ENCODE measurements at places on chromosomes 4 and X. TPM values are rescaled to one million over a fixed set of nuclear protein-coding genes. Genes with fewer than 3 reads are reported as not detected.

JAKMIP1 gene
- total RNA-seq: not detected

KLKB1 gene
- total RNA-seq: 1.00 TPM

PCDH19 gene
- total RNA-seq: 1.1 TPM

DDIT4L gene
- total RNA-seq: 0.33 TPM

TIGD4 gene
- 0.43 TPM for total RNA-seq

MBNL3 gene
- total RNA-seq: 7.1 TPM

ZNF732 gene
- total RNA-seq: 0.32 TPM

CLIC2 gene
- 10.9 TPM for total RNA-seq

CPE gene
- 43.6 TPM for total RNA-seq

CTAG2 gene
- not detected for total RNA-seq

GRID2 gene
- not detected for total RNA-seq

VGLL1 gene
- not detected for total RNA-seq

UGT2A1 gene
- not detected for total RNA-seq

CXXC4 gene
- 5.0 TPM for total RNA-seq

SYP gene
- 1.00 TPM for total RNA-seq

G6PD gene
- 8.1 TPM for total RNA-seq

FAM9B gene
- total RNA-seq: not detected

EGFL6 gene
- not detected for total RNA-seq

LRRC66 gene
- total RNA-seq: 0.27 TPM

NHS gene
- total RNA-seq: 1.1 TPM

NPNT gene
- total RNA-seq: 1.7 TPM

SLC39A8 gene
- 2.9 TPM for total RNA-seq

TMPRSS11A gene
- not detected for total RNA-seq

OGT gene
- total RNA-seq: 77.4 TPM

CT45A2 gene
- not detected for total RNA-seq

GPR82 gene
- 0.20 TPM for total RNA-seq

HAND2 gene
- total RNA-seq: 107 TPM

GYPE gene
- not detected for total RNA-seq

BRS3 gene
- total RNA-seq: not detected

TEX13C gene
- not detected for total RNA-seq

SLC7A11 gene
- total RNA-seq: 0.14 TPM

HGFAC gene
- total RNA-seq: 0.19 TPM

GAGE12F gene
- not detected for total RNA-seq

ZMAT1 gene
- 3.9 TPM for total RNA-seq

STARD8 gene
- total RNA-seq: 7.1 TPM

CYSLTR1 gene
- total RNA-seq: 1.2 TPM

SOWAHD gene
- not detected for total RNA-seq

MAP3K15 gene
- total RNA-seq: not detected

FGF13 gene
- total RNA-seq: 0.83 TPM

ZDHHC15 gene
- total RNA-seq: 2.6 TPM

C4orf36 gene
- 2.4 TPM for total RNA-seq

AMMECR1 gene
- total RNA-seq: 0.56 TPM

JCHAIN gene
- total RNA-seq: 5.0 TPM

GAGE12E gene
- not detected for total RNA-seq

MSANTD1 gene
- total RNA-seq: 0.64 TPM

C4orf50 gene
- not detected for total RNA-seq

WDR17 gene
- 0.75 TPM for total RNA-seq

VSIG4 gene
- total RNA-seq: 30.6 TPM

DMP1 gene
- total RNA-seq: not detected

SLC16A2 gene
- 6.5 TPM for total RNA-seq

FDCSP gene
- not detected for total RNA-seq

CRMP1 gene
- total RNA-seq: 0.92 TPM
